ENCODE measurements at places on chromosomes 11 and 22.
A peak's percentile ranks its signal among the peaks of the same experiment; 100 is the strongest.

DNA sequence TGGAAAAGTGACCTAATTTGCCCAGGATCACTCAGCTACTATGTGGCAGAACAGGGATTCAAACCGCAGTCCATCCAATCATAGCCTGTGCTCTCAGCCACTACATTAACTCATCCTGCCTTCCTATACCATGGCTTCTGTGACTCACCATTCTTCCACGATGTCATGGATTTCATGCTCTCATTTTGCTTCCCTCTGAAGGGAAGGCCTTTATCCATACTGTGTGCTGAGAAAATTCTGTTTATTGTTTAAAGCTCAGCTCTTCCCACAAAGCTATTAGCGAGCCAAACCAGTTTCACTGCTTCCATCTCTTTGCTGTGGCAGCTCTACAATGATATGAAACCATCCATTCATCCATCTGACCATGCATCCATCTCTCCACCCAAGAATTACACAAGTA, 289.9 kb downstream of the TENM4 start:
- no peak for DNase-seq

- DNase-seq: no peak
These were observed 46.2 kb downstream of the BRSK2 start for GRCh38 chr11:1435820-1436467.

DNA sequence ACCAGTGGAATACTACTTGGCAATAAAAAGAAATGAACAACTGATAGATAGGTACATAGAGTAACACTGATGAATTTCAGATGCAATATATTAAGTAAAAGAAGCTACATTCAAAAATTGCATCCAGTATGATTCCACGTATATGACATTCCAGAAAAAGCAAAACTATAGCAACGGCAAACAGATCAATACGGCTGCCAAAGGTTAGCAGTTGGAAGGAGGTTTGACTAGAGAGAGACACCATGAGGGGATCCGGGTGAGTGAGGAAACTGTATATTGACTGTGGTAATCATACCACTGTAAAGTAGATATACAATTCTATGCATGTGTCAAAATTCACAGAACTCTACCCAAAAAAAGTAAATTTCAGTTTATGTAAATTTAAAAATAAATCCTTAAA, 28.7 kb downstream of the CADM1 start:
- DNase-seq: no peak

DNA sequence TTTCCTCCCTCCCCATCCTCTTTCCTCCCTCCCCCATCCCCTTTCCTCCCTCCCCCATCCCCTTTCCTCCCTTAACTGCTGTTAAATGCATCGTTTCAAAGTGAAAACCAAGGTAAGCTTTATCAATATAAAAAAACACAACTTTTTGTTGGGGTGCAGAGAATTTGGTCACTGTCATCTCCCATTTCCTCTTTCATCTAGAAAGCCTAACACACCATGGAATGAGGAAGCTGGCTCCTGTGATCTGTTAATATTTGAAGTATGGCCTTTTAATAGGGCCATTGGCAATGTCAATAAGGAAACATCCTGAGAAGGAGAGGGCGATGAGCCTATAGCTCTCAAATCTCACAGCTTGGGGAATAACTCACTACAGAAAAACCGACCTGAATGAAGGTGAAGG, 7.0 kb downstream of the EXPH5 start:
- DNase-seq: peak; percentile 9

GRCh38 chr11:68837583-68838571, 3.8 kb downstream of the CPT1A start:
- DNase-seq: no peak

Data from NCI-H510A treated with DMSO at 0.1 percent for 48 hours (cell line).